ENCODE measurements at places on chromosomes 1 and 21.

DNA sequence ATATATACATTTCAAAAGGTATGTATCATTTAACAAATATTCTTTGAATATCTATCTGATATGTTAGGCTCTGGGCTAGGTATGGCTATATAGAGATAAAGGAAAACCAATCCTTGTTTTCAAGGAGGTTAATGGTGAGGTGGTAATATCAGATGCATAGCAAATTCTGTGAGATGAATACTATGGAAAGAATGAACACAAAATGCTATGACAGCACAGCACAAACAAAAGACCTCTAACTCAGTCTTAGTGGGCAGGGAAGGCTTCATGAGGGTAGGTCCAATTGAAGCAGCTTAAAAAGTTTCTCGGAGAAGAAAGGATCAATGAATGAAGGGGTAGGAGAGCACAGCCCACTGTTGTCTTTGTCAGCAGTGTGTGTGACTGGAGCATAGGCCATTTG, 27.2 kb downstream of the FASLG start:
- DNase-seq: no peak

DNA sequence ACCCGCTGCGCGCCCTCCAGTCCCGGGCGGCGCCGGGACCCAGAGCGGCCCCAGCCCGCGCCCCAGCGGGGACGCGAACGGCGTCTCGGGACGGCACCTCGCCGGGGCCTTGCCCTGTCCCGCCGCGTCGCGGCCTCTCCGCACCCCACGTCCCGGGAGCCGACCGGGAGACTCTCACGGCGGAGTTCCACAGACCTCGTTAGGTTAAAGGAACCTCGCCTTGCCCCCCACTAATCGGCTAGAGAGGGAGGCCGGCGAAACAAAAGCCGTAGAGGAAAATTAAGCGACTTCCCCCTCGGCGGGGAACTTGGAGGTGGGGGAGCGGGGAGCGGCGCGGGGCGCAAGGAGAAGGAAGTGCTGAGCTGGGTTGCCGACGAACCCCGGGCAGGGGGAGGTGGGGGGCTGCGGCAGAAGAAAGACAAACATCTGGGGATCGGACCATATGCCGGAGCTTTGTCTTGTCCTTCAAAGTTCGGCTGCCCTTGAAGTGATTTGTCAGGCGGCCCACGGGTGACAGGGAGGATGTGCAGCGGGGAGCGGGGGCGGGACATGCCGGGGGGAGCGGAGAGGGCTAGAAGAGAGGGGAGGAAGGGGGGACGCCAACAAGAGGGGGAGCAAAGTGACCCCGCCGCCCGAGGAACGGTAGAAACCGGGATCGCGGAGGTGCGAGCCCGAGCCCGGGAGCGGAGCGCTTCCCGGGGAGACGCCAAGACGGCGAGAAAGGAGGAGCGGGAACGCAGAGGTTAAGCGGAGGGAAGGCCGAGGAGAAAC, 120.0 kb upstream of the RRP15 start:
- DNase-seq: peak; percentile 11

DNA sequence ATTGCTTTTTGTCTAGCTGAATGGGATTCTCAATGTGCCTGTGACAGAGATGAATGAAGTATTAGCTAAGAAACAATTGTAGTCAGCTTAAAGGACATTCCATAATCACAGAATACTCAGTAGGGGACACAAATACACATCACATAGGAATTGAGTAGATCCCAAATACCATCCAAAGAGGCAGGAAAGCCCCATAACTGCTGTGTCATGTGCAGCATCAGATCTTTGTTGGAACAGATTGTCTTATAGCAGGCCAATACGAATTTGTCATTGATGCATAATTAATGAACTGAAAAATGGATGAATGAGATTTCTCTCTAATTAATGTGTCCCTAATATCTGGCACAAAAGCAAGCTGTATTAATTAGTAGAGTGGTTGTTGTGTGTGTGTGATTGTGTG, 82.3 kb upstream of the S1PR1 start:
- no peak for DNase-seq

DNA sequence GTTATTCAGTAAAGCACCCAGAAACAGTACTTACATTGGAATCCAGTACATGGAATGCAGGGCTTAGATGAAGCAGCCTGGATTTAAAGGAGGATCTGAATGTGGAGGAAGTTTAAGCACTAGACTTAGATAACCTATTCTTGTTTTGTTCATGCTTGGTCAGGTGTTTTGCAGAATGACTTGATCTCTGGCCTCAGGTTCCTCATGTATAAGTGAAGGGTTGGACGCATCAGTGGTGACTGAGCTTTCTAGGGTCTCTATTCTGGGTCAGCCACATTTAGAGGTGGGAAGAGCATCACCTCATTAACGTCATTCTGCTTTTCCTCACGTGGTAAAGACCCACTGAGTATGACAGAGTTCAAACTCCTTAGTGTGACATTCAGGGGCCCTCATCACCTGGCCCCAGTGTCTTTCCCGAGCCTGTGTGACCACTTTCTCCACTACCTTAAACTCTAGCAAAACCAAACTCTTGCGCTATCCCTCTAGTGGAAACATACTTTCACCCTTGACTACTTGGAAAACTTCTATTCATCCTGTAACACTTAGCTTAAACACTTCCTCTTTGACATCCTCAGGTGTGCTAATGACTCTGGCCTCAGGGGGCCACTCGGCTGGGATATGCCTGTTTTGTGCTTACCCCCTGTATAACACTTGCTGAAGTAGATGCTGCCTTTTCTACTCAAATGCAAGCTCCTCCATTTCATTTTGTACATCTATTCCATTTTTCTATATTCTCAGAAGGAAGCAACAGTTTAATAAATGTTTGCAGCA, 871 bp upstream of the ERICH3 start:
- no peak for DNase-seq

GRCh38 chr1:243944429-243945160, 94.6 kb upstream of the AKT3 start:
- DNase-seq: no peak

GRCh38 chr1:175555266-175555665, 188.1 kb downstream of the TNR start:
- no peak for DNase-seq
